ENCODE measurements at places on chromosomes 1 and 21.
A peak's percentile ranks its signal among the peaks of the same experiment; 100 is the strongest.

GRCh38 chr1:239771550-239771949 is 320.1 kb upstream of the FMN2 start:
- DNase-seq, result no peak

DNA sequence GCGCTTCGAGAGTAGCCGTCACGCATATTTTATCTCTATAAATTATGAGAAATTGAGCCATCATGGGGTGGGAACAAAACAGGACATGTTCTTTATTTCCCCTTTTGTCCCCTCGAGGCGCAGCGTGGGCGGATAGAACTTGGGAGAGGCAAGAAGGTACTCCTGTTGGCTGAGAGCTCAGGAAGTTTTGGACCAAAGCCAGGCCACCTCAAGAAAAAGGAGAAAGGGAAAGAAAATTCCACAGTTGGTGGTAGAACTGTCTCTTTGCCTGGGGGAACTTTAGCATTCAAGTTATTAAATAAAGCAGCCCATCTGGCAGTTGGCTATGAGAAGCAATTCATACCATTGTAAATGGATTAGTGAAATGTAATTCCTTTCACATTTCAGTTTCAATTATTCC is 76.4 kb upstream of the DSCAM start:
- DNase-seq, result no peak

DNA sequence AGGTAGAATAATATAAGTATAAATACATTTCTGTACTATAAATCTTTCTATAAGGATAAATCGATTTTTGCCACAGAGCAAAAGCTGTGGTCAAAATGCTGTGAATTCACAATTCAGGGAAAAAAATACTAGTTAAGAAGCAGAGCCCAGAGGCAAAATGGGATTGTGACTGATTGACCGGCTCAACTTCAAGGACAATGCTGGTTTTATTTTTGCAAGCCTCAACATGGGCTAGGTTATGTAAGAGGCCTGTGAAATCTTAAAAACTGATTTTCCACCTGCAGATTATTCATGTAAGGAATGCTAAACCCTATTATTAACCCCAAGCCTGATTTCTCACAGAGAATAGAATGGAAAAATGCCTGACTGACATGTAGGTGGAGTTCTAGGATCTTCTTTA is 155.1 kb downstream of the HHAT start:
- DNase-seq, result no peak

DNA sequence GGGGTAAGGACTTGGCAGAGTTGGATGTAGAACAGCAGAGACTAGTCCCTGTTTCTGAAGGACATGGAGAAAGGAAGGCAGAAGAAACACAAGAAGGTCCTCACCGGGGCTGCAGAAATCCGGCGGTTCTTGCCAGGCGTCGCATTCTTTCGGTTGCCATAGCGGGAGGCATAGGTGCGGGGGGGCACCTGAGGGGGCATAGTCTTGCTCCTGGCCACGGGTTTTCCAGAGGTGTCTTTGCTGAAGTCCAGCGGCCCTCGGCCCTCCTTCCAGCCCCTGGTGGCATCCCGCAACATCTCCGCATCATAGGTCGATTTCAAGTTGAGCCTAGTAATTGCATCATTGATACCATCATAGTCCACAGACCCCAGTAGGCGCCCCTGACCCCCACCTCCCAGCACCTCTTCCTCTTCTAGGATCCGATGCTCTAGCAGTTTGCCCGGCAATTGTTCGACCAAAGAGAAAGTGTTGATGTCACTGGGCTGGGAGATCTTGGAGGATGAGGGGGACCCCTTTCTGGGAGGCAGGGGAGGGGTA is 25.8 kb downstream of the PIK3C2B start:
- DNase-seq, result no peak

DNA sequence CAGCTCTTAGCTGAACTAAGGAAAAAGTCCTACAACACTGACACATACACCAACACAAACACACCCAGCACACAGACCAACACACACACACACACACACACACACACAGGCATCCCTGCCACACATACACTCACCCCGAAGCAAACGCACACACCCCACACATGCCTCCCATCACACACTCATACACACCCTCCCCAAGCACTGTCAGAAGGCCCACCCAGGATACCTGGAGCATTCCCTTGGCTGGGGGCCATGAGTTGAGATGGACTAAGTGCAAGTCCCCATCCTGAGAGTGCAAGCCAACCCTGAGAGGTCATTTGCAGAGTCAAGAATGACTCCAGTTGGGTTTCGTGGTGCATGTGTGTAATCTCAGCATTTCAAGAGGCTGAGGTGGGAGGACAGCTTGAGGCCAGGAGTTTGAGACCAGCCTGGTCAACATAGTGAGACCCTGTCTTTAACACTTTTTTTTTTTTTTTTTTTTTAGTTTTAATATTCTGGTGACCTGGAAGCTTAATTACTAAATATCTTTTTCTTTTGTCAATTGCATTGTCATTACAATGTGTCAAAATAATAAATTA is 117.3 kb downstream of the RHOU start:
- no peak for DNase-seq

GRCh38 chr1:221740993-221741702 is 741 bp downstream of the DUSP10 start:
- DNase-seq, result peak; percentile 29

DNA sequence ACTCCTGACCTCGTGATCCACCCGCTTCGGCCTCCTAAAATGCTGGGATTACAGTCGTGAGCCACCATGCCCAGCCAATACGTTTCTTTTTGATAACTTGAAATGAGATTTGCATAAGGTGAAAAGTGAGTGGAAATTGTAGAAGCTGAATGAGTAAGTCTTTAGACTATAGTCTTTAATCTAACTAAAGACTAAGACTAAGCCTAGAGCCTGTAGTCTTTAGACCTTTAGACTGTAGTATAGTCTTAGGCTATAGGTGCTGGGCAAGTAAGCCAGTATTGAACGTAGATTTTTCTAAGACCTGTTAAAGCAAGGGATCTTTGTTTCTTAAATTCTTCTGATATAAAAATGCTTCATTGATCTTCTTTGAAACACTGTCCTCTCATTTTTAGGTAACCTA is 12.1 kb downstream of the PPP2R5A start:
- DNase-seq, result no peak

DNA sequence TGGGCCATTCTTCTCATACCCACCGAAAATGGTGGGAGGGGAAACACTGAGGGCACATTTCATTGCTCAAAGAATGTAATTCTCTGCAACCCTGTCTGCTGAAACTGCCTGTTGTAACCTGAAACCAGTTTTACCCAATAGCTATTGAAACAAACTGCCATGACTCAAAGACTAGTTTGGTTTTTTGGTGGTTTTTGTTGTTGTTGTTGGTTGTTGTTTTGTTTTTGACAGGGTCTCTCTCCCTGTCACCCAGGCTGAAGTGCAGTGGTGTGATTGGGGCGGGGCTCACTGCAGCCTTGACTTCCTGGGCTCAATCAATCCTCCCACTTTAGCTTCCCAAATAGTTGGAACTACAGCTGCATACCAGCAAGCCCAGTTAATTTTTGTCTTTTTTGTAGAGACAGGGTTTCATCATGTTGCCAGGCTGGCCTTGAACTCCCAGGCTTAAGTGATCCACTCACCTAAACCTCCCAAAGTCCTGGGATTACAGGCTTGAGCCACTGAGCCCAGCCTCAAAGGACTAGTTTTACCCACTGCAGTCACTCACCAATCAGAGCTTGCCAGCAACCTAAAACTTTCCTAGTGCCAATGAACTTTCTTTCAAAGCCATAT is 2.1 kb upstream of the IPP start:
- no peak for DNase-seq

DNA sequence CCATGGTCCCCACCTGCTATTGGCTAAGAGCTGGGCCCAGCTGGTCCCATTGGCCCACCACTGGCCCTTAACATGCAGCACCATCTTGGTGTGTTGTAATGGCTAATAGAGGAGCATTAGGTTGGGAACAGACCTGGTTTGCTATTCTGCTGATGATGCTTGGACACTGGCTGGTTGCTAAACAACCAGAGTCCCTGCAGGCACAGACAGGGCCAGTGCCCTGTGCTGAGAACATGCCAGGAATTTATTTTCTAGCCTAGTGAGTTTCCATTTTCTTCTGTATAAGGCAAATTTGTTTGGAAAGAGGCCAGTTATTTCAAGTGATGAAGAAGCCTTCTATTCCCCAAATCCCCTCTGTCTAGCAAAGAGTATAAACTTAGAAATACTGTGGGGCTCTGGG is 42.9 kb upstream of the TDRD10 start:
- no peak for DNase-seq

DNA sequence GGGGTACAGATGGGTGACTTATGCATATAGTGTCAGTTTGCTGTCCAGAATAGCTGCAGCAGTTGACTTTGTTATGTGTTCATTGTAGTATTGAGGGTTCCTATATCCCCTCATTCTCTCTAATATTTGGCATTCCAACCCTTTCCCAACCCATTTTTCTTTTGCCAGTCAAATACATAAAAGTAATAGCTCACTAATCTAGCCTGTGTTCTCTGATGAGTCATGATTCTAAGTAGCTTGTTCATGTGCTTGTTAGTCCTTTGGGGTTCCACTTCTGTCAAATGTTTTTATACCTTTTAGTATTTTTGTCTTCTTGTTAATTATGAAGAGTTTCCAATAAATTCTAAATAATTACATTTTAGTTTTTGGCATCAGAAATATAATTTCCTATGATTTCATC is 99.2 kb upstream of the MROH9 start:
- DNase-seq, result no peak

GRCh38 chr21:35421221-35421620 is 372.1 kb upstream of the RUNX1 start:
- no peak for DNase-seq

DNA sequence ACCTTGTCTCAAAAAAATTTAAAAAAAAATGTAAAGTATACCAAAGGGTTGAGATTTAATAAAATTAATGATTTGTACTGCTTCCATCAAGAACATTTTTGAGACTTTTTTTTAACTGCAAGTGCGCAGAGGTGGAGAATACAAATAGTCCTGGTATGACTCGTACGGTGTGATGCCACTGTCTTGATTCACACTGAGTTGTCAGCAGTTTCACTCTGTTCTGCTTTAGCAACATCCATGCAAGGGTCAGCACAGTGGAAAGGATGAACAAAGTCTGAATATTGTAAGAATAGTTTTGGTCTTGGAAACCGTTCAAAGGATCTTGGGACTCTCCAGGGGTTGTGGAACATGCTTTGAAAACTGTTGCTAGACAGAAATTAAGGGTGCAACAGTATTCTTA is 40.2 kb downstream of the EXO1 start:
- DNase-seq, result no peak

DNA sequence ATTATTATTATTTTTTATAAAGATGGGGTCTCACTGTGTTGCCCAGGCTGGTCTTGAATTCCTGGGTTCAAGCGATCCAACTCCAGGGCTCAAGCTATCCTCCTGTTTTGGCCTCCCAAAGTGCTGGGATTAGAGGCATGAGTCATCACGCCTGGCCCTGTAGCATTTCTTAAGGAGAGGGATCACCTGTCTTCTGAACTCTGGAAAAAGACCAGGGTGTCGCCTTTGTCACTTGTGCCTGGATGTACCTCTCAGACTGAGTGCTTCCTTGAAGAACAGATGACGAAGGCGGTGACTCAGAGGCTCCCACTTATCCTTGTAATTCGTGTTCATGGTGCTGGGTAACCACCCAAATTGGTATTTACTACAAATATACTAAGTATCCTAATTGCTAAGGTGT is 2.4 kb upstream of the CGN start:
- no peak for DNase-seq

DNA sequence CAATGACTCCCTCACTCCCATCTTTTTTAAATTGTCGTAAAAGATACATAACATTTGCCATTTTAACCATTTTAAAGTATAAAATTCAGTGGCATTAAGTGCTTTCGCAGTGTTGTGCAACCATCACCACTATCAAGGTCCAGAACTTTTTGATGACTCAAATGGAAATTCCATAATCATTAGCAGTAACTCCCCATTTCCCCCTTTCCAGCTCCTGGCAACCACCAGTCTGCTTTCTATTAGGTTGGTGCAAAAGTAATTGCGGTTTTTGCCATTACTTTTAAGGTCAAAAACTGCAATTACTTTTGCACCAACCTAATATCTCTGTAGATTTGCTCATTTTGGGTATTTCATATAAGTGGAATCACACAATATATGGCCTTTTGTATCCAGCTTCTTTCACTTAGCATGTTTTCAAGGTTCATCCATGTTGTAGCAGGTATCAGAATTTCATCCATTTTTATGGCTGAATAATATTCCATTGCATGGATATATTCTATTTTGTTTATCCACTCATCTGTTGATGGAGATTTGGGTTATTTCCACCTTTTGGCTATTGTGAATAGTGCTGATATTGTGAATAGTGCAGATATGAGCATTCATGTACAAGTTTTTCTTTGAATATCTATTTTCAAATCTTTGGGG is 159.7 kb downstream of the HIVEP3 start:
- DNase-seq, result no peak

- DNase-seq, result peak; percentile 81
Observed at GRCh38 chr1:156583821-156584622, 4.5 kb downstream of the TTC24 start.

- DNase-seq, result no peak
Observed at GRCh38 chr21:36916718-36917117, 49.8 kb downstream of the HLCS start.

DNA sequence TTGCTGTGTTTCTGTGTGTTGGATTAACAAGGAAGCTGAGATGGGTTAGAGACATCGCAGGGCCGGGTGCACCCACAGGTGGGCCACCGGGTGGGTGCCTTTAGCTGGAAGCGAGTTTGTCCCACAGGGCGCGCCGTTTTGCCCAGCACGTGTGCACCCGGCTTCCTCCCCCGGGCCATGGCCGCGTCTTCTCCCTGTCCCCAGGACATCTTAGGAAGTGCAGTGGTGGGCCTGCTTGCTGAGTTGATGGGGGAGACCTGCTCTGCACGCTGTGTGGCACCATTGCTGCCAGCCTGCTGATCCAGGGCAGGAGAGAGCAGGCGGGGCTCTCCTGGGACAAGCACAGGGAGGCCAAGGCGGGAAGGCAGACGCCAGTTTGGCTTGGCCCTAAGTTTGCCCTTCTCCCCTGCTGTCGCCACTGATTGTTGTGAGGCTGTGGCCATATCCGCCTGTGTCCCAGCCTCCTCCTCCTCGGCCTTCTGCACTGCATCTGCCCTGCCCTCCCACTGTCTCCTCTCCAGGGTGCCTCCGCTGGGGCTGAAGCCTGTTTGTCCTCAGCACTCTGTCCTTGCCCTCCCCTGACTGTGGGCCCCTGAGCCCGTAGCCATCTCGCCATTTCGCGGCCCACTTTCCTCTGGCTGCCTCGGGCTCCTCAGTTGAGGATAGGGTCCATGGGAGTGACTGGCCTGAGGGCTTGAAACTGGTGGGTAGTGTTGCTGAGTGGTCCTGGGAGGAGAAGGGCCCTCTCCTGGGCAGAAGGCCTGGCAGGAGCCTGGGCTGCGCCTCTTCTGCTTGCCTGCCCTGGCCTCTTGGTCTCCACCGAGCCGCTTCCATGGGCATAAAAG is 47.6 kb downstream of the PKNOX1 start:
- no peak for DNase-seq

- no peak for DNase-seq
Observed at GRCh38 chr1:15343729-15344128, 66.0 kb upstream of the EFHD2 start.

- DNase-seq, result no peak
Observed at GRCh38 chr1:30447080-30447479, 276.3 kb downstream of the MATN1 start.
